ENCODE measurements at places on chromosomes 7 and 10.
A peak's percentile ranks its signal among the peaks of the same experiment; 100 is the strongest.

DNA sequence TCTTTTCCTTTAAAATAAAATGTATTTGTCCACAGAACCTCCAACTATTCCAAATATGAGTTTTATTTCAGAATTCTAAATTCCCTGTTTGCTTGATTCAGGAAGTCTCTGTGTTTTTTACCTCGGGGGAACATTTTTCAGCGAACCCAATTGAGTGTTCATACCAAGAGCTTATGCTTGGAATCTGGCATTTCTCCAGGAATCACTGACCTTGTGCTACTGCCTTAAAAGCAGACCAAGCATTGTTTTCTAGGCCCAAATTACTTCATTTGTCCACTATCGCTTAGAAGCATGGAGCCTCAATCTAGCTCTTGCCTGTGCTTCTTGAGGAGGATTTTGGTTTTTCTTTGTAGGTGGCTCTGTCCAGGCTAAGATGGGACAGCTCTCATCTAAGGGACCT lies 59.4 kb downstream of the EBLN1 start:
- DNase-seq, result no peak

DNA sequence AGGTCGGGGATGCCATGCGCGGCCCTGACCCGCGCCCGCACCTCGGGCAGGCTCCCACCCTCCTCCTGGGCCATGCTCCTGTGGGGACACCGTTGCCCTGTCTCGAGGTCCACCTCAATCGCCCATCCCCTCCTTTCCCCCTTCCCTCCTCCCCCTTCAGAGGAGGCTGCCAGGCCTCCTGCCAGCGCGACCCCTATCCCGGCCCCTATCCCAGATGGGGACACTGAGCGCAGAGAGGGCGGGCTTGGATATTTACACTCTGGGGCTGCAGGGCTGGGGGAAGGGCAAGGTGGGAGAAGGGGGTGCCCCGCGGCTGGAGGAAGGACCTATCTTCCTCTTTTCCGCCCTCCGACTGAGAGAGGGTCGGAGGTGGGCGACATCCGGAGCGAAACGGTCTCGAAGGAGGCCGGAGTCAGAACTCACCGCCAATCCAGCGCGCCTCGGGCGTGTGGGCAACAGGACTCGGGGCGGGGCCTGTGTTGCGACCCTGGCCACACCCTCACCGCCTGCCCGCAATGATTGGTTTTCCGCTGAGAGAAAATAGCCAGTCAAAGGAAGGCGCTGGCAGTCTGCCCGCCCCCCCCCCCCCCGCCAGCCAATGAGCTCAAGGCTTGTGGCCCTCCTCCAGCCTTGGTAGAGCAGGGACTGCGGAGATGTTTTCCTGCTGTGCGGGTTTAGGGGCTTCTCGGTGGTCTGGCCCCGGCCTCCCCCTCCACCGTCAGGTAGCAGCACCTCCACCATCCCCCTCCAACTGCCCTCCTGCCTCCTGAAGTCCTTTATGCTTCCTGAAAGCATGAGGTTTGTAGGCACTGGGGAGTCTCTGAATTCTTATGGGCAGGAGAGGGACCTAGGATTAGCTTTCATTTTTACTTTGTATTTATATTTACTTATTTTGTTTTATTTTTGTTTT lies at the start of gene METTL27:
Gene METTL27 (minus strand): TSS at position 450 of the 910 bp plus-strand sequence. CDS start 376 bp downstream, at position 74.
- DNase-seq, result peak; percentile 99

GRCh38 chr7:27808626-27809025 lies 68.7 kb downstream of the TAX1BP1 start:
- no peak for DNase-seq

DNA sequence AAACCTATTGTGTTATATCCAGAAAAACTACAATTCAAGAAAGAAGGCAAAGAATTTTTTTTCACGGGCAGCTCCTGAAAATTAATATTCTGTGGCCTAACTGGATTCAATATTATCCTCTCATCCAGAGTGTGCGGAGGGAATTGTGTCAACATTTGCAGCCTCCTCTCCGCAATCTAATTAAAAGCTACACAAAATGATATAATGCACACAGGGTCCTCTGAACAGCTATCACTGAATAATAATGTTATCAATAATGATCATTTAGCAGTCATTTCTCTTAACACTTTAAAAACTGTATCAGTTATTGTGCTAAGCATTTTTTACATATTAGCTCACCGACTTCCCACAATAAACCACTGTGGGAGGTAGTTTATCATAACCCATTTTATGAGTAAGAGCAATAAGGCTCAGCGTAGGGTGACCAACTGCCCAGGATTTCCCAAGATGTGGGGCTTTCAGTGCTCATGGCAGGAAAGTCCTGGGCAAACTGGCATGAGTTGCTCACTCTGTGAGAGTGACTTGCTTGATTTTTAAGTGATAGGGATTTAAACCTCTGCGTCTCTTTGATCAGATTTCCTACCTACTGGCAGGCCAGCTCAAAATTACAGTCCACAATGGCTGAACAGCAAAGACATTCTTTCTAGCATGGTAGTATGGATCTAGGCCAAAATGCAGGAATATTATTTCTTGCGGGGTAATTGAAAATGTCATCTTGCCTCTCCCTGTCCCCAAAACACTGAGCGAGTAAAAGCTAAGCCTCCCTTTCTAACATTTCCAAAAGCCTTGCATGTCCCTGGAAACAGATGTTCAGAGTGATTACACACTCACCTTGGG lies 65.7 kb downstream of the AOAH start:
- DNase-seq, result peak; percentile 84

- peak; percentile 62 for DNase-seq
Observed at GRCh38 chr7:83410989-83411591, 237.8 kb downstream of the SEMA3E start.

DNA sequence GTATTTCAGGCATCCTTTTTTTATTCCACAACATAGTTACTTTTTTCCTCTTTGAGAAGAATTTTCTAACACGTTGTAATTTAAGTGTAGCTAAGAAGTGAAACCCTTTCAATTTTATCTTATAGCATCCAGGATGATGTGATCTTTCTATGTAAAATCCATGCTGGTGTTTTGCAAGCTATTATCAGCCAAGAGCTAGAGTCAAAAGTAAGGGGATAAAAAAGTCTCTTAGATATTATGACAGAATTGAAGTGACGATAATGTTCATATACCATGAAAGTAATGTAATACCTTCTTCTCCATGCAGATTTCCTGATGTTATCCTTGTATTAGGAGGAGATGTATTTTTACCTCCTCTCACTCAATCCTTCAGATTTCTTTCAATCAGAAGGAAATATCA lies 64.2 kb upstream of the MBL2 start:
- DNase-seq, result no peak

GRCh38 chr10:78762086-78762630 lies 306.6 kb upstream of the ZMIZ1 start:
- DNase-seq, result no peak

DNA sequence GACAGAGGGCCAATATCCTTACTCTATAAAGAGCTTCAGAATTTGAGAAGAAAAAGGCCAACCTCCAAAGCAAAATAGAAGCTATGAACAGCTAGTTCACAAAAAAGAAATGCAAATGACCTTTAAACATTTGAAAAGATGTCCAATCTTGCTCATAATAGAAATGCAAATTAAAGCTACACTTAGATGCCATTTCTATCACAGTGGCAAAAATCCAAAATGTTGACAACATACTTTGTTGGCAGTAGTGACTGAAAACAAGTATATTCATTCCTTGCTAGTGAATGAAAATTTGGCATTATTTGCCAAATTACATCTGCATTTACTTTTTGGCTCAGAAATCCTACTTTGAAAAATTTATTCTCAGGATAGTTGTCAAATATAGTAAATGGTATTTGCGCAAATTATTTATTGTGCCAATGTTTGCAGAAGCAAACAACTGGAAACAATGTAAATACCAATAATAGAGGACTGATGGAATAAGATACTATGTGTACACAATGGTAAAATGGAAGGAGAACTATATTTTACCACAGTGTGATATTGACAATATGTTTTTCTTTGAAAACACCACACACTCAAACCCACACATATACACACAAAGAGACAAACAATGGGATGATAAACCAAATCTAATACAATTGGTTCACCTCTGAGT lies 9.4 kb downstream of the TMEM106B start:
- no peak for DNase-seq

- peak; percentile 33 for DNase-seq
Observed at GRCh38 chr10:100894033-100894432, 18.7 kb upstream of the SLF2 start.

GRCh38 chr10:4721999-4722753 lies 103.8 kb upstream of the AKR1E2 start:
- DNase-seq, result no peak

GRCh38 chr10:98326621-98327027 lies 58.6 kb upstream of the LOXL4 start:
- no peak for DNase-seq

DNA sequence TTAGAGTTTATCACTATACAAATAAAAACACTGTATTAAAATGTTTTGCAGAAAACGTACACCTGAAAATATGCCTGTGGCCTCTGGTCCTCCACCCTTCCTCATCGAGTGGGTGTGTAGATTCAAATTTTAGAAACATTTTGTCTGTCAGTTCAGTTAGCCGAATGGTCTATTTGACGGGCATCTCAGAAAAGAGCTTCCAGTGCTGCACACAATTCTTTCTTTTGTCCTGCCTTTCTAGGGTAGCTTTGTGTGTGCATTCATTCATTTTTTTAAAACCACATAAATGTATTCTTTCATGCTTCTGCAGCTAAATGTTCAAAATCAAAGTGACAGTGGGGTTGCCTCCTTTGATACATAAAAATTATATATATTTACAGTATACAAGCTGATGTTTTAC lies 46.8 kb downstream of the GNAI1 start:
- DNase-seq, result no peak

GRCh38 chr7:87344446-87344845 lies 1.0 kb upstream of the CROT start:
- DNase-seq, result no peak

GRCh38 chr7:115410434-115410820 lies 488.5 kb downstream of the MDFIC start:
- no peak for DNase-seq

GRCh38 chr10:43417950-43418768 lies 9.2 kb upstream of the HNRNPF start:
- no peak for DNase-seq

GRCh38 chr10:29748109-29748650 lies 113.4 kb upstream of the SVIL start:
- DNase-seq, result no peak

Measured in LoVo (cell line).